ENCODE measurements at places on chromosomes 13 and 19.

DNA sequence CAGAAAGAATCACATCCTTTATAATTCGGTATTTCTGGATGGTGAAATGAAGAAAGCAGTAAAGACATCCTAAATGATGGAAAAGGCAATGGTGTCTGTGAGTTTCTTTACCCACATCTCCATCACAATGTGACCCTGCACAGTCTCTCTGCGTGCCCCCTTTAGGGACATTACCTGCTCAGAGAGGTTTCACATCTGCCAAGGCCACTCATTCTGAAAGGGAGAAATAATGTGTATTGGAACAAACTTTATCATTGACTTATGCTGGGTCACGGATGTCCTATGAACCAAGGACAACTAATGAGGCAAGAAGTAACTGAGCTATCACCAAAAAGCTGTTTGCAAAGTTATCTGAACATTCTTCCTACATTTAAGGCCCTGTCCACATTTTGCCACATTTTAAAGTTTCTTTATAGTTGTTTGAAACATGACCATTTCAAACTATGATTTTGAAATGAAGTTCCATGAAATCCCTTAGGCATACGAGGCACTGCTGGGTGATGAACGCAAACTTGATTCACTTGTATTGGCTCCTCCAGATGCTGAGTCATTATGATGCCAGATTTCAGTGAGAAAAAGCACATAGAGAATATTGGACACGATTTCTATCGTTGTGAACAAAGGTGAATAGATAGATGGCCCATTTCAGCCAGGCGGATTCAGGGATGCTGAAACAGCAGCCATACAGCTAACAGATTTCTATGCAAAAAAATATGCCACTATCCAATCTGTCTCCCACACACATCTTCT, 63.5 kb upstream of the HMGB1 start:
- DNase-seq = no peak

DNA sequence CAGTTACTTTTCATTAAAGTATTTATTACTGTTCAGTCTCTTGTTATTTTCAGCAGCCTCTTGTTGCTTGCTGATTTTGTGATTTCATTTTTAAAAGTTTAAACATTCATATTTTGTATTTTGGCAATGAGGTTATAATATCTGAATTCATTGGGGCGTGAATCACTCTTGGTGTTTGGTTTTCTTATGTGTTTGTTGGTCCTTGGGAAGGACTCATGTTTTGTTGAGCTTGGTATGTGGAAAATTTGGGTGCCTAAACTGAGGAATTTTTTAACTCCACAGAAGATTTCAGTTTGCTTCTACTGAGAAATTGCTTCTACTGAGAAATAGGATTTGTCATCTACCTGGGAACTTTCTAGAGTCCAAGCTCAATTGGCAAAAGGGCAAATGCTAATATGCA, 38.2 kb downstream of the PDS5B start:
- no peak for DNase-seq

DNA sequence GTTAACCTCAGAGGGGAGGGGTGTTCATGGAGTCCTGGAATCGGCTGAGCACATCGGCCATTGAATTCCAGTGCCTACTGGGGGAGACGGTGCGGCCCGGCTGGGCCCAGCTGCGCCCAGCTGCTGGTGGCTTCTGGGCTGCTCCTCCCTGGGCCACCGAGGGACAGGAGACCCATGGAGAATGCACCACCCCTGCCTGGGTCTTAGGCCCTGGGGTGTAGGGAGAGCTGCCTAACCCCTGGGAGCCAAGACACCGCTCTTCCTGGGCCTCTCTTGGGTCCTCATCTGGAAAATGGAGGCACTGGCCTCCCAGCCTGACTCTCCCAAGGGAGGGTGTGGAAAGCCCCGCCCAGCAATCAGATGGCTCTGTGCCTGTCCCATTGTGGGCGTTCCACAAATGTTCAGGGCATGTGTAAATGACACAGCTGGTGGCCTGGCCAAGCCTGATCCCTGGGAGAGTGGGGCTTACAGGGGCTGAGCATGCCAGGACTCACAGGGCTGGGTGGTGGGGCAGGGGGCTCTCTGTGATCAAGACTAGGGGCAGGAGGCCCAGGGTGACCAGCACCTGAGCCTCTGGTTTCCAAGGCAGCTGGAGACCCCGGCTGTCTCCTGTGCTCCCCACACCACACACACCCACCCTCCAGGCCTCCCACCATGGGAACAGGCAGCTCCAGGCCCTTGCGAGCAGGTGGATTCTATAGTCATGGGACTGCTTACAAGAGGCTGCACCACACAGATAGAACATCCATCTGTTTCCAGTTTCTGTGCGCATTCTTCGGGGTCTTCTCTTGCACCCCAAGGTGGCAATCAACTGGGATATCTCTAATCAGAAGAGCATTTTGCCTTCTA, 150.9 kb downstream of the URI1 start:
- DNase-seq = no peak

DNA sequence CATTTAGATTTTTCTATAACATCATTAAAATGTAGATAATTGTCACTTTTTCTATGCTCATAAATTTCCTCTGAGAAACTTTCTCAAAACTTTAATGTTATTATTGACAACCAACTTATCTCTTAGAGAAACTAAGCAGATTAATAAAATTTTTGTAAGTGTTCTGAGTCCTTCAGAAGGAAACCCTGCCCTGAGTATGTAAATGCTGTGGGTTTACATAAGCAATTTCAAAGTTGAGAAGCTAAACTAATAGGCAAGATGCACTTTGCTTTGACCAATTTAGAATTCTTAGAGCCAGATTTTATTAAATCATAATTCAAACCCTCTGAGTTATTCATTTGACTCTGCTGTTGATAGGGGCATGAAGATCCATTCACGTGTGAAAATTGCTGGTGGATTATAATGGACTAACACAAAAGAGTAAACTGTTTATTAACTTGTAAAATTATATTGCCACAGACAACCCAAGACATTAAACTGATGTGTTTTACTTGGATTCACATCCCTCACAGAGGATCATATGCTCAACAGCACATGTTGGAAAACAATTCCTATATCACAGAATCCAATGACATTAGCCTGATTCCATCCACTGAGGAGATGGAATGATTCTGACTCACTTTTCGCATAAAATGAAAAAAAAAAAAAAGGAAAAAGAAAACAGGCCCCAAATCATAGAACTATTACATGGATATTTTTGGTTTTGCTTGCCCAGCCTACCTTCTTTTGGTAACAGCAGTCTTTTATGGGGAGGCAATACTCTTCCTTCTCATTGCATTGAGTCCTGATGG, 453.7 kb upstream of the HTR2A start:
- DNase-seq = no peak

- DNase-seq = no peak
Measured at GRCh38 chr13:50378509-50379044, 363.3 kb downstream of the KCNRG start.

- no peak for DNase-seq
Measured at GRCh38 chr13:98632961-98633360, 56.1 kb upstream of the STK24 start.

- DNase-seq = no peak
Measured at GRCh38 chr13:69857183-69857821, 250.3 kb upstream of the ATXN8OS start.

DNA sequence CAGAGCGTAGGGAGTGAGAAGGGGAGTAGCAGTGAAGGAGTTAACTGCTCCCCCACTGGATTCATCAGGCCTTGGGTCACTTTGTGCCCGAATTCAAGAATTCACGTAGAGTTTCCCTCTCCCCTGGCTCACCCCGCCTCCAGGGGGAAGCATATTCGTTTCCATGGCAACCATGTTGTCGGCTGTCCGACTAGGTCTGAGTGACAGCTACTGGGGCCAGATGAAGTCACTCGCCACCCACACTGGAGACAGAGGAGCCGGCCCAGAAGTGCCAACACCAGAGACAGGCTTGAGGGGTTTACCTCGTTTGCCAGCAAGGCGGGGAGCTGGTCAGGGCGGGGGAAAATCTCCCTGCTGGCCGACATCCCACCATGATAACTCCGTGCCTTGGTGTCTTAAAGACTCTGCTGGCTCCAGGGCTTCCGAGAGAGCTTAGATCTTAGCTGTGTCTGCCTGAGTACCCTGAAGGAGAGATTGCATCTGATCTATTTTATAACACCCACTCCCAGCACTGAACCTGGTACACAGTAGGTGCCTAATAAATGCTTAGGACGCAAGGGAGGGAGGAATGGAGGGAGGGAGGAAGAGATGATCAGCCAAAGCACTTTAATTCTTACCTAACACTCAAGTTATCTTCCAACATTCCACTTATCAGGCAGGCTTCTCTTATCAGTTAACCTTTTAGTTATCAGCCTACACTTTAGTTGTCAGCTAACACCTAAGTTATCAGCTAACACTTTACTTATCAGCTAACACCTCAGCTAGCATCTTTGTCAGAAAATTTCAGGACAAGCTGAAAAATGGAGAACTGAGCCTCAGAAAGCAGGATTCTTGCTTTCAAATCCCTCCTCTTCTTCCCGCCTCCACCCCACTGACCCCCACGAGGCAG, 57.2 kb upstream of the ZNRF4 start:
- DNase-seq = no peak

DNA sequence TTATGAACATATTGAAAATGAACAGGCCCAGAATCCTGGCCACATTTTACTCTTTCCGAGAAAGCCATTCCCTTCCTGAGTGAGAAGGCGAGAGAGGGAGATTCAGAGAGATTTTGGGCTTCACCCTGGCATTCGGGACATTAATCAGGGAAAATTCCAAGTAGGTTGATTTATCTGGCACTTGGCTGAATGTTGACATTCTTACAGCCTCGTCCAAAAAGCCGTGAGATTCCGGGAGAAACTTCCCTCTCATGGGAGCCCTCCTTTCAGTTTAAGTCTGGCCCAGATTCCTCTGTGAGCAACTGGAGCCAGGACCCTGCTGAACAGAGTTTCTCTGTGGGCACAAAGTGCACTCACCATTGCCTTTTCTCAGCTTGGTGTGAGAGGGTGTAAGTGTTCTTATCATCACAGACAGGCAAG, 129.2 kb upstream of the PEG3 start:
- DNase-seq = no peak

DNA sequence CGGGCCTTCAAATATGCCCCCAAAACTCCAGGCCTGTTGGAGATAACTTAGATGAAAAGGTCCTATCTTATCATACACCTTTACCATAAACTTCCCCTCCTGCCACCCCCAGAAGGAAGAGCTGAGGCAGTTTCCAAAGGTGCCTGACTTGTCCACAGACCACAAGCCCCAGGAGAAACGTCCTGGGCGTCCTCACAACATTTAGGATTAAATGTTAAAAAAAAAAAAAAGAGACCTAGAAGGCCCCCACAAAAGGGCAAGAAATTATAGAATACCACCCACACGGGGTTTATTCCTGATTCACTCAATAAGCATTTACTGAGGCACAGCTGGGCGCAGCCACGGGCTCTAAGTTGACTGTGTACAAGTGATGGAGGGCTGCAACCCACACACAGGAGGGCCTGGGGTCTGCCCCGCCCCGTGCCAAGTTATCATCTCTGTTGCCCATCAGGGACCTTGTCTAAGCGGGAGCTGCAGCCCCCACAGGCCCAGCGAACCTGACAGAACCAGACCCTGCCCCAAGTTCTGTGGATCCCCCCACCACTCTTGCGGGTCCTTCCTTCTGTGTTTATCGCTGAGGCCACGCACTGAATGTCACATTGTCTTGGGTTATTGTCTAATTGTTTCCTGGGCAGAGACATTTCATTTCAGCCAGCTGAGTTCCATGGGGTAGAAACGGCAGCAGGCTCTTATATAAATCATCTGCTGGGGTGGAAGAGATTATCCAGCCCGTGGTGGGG, 83.0 kb upstream of the TM9SF2 start:
- no peak for DNase-seq

DNA sequence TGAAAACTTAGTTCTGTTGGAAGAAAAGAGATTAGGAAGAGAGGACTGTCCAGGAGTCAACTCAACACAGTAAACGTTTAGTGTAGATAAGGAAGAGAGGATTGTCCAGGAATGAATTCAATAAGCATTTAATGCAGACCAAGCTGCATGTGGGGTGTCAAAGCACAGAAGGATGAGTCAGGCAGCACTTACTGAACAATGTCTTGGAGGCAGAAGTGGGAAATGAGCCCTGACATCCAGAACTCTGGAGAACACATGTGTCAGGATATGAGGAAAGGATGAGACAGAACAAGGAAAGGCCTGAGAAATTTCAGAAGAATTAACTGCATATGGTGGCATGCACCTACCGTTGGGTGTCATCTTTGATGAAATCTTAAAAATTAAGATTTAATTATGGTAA, 429.2 kb upstream of the HTR2A start:
- no peak for DNase-seq

- DNase-seq = no peak
Measured at GRCh38 chr13:43264458-43264857, 241.1 kb downstream of the DNAJC15 start.

DNA sequence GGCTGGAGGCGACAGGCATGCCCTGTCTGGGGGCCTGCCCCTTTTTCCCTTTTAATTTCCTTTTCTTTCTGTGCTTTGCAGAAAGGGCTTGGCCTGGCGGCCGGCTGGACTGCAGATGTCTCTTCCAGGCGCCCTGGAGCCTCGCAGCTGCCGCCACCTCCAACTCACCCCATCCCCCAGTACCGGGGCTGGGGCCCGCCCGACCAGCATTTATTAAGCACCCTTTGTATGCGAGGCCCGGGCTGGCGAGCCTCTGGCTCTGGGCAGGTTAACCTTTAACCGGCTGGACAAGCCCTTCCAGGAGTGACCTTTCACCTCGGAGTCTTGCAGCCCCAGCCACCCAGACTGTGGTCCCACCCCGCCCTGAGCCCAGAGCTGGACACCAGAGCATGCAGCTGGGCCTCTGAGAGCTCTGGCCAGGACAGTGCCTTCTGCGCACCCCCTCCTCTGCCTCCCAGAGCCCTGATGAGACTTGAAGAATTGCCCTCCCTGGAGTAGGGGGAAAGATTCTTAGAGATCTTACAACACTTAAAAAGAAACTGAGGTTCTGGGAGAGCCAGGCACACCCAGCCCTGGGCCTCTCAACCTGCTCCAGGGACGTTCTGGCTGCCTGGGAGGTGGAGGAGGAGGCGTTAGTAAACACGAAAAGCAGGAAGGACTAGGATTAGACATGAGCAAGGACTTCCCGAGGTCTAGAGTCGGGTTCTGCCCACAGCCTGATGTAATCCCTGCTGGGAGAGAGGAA, 1.1 kb upstream of the NR2F6 start:
- DNase-seq = no peak

GRCh38 chr13:51523082-51523518, 61.2 kb upstream of the WDFY2 start:
- no peak for DNase-seq

GRCh38 chr19:7132054-7132453, 62.6 kb downstream of the ZNF557 start:
- no peak for DNase-seq
